Cardiac muscle cell (in vitro differentiated cells and primary cell): ENCODE measurements at places on chromosomes 11 and 22.
A peak's percentile ranks its signal among the peaks of the same experiment; 100 is the strongest.

GRCh38 chr22:39526736-39527171, 5.8 kb downstream of the RPS19BP1 start:
- no peak for DNase-seq

GRCh38 chr11:65502555-65503367, 3.9 kb downstream of the MALAT1 start:
- DNase-seq: peak; percentile 80

DNA sequence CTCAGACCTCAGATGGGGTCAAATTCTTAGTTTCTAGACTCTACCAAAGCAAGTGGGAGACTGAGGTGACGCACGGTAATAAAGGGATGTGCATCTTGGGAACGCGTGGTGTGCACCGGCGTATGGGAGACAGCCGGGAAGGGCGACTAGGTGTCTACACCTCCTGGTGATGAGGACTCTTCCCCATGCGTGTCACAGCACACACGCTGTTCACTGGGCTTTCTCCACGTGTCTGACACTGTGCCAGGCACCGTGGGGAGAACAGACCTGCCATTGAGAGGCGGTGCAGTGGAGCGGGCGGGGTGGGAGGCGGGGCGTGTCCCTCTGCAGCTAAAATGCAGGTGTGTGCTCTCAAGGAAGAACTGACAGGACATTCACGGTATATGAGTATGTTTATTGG, 5.3 kb downstream of the FXYD6 start:
- DNase-seq: no peak

- DNase-seq: peak; percentile 13
These were observed 53.9 kb downstream of the USP47 start for GRCh38 chr11:11895672-11896071.

DNA sequence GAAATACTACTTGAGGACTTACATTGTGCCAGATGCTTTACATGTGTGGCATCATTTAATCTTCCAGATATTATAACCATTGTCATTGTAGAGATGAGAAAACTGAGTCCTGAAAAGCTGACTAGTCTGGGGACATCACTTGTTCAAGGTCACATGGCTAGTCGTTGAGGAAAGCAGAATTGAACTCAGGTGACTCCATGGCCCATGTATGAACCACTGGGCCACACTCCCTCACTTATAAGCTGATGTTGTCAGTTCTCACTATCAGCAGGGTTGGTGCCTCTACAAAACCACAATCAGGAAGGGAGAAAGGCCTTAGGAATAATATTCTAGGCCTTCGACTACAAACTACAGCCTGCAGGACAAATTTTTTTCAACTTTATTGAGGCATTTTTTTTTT, 26.1 kb upstream of the ADA2 start:
- no peak for DNase-seq

DNA sequence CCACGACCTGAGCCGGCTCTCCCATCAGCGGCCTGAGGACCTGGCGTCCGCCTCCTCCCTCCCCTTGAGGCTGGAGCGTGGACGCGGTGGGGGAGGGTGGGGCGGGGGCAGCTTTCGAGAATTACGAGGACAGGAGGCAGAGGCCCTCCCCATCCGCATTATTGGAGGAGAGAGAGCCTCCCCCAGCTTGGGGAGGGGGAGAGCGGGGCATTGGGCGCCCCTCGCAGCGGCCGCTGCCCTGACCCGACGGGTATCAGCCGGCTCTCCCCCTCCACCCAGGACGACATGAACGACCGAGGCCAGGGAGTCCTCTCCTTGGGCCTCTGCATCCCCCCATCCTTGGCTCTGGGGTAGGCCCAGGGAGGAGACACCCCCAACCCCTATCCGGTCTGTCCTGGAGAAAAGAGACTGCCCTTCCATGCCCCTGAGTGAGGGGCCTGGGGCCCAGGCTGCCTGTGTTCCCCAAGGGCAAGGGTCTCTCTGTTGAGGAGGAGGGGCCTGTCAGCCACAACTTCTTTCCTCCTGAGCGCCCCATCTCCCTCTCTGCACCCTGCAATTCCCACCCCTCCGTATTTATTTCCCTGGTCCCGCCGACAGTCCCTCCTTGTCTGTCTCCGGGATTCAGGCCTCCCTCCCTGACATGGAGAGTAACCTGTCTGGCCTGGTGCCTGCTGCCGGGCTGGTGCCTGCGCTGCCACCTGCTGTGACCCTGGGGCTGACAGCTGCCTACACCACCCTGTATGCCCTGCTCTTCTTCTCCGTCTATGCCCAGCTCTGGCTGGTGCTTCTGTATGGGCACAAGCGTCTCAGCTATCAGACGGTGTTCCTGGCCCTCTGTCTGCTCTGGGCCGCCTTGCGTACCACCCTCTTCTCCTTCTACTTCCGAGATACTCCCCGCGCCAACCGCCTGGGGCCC, 495 bp downstream of the GPR137 start:
- no peak for DNase-seq

- no peak for DNase-seq
These were observed 106.4 kb downstream of the BRD1 start for GRCh38 chr22:49721211-49721763.

- DNase-seq: no peak
These were observed 1132.1 kb upstream of the CNTN5 start for GRCh38 chr11:97888641-97889040.

- no peak for DNase-seq
These were observed 26.9 kb downstream of the CEP164 start for GRCh38 chr11:117354550-117354949.

- no peak for DNase-seq
These were observed 21.2 kb downstream of the SUN2 start for GRCh38 chr22:38734421-38735100.

DNA sequence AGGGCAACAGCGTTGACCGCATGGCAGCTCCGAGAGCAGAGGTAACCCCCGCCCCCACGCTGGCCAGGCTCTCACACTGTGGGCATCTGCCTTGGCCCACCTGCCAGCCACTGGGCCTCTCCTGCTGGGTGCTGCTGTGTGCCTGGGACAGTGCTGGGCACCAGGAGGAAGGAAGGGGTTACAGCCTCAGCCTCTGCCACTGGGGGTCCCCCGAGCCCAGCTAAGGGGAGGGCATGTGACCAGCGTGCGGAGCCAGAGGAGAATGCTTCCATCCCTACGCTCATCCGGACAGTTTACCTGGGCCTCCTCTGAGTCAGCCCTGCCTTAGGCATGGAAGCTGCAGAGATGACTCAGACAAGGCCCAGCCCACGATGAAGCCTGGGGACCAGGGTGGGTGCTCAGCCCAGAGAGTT, 10.9 kb downstream of the NCF4 start:
- DNase-seq: no peak

DNA sequence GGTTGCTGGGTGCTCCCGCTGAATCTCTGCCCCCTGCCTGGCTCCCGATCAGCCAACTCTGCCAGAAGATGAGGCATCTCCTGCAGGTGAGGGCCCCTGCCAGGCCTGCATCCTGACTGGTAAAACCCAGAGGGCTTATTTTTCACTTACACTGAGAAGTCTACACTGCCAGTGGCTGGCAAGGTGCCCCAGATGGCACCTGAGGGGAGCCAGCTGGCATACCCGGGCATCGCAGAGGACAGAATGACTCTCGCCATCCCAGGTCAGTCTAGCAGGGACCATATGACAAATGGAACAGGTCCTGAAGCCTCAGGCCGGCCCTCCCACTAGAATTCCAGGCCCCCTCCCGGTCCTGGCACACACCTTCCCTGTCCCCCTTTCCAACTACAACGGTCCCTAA, 30.9 kb downstream of the MACROD1 start:
- no peak for DNase-seq

DNA sequence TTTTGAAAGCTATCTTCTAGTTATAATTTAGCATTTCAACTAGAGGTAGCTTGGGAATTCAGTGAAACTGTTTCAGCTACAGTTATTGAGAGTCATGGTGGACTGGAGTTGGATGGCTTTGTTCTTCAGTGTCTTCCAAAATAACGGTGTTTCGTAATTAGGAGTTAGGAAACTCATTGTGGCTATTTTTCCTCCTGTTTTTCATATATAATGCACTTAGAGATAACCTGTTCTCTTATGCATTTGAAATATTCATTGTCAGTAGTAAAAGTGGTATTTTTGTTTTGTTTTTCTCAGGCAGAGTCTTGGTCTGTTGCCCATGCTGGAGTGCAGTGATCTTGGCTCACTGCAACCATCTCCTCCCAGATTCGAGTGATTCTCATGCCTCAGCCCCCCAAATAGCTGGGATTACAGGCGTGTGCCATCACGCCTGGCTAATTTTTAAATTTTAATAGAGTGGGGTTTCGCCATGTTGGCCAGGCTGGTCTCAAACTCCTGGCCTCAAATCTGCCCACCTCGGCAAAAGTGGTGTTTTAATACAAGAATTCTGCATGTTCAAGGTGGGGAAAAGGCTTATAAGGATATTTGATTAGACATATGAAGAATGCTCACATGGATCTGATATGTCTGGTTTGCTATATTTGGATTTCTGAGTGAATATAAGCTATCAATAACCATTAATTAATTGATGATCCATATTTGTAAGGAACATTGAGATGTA, 12.7 kb downstream of the PDHX start:
- no peak for DNase-seq

- DNase-seq: peak; percentile 46
These were observed 177.4 kb upstream of the BLID start for GRCh38 chr11:122293296-122294023.

- DNase-seq: no peak
These were observed 310.7 kb upstream of the NCAM1 start for GRCh38 chr11:112650527-112650926.

GRCh38 chr22:43550024-43550620, 138.3 kb downstream of the MPPED1 start:
- DNase-seq: no peak
